ENCODE measurements at places on chromosomes 13 and 19.

DNA sequence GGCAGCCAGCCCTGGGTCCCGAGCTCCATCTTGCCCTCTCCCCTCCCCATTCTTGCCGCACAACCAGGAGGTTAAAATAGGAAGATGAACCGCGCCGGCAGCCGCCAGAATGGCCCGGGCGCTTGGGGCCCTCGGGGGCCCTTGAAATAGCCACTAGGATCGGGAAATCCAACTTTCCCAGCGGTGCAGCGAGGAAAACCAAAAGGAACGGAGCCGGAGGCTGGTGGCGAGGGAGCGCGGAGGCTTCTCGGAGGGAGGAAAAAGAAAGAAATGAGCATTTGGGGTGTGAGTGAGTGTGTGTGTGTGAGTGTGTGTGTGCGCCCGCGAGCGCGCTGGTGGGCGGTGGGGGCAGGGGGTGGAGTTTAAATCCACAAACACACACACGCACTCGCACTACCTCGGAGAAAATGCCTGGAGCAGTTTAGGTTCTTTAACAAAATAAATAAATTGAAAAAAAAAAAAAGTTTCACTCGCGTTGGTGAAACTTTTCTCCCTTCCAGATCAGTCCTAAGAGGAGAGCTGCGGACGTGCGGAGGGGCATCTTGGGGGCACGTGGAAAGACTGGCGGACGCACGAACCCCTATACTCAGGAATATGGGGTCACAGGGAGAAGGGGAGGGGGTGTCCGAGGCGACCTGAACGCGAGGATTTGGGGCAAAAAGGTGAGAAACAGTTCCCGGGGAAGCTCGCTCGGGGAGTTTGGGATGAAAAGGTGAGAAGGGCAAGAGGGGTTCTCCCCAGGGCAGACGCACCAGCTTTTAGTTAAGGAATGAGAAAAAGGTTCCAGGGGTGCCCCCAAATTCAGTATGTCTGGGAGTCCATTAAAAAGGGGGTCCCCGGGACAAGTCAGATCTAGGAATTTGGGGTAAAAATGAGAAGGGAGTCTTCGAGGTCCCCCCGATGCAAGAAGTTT lies 1.3 kb downstream of the RFX2 start:
- peak; percentile 83 for DNase-seq

- no peak for DNase-seq
Measured at GRCh38 chr19:32652894-32653598, 21.9 kb downstream of the ANKRD27 start.

GRCh38 chr19:48152551-48152950 lies 17.6 kb downstream of the LIG1 start:
- peak; percentile 57 for DNase-seq

GRCh38 chr19:35236638-35237400 lies 8.3 kb upstream of the FAM187B start:
- DNase-seq: no peak

- no peak for DNase-seq
Measured at GRCh38 chr13:75442736-75443234, 39.2 kb downstream of the TBC1D4 start.

DNA sequence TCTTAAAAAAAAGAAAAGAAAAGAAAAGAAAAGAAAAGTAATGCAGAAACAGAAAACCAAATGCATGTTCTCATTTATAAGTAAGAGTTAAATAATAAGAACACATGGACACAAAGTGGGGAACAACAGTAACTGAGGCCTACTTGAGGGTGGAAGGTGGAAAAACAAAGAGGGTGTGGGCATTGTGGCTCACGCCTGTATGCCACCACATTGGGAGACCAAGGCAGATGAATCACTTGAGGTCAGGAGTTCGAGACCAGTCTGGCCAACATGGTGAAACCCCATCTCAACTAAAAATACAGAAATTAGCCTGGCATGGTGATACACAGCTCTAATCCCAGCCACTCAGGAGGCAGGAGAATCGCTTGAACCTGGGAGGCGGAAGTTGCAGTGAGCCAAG lies 8.1 kb downstream of the ZNF708 start:
- DNase-seq: peak; percentile 44

GRCh38 chr19:39247701-39248664 lies 673 bp downstream of the IFNL4 start:
- peak; percentile 53 for DNase-seq

GRCh38 chr13:26914624-26915023 lies 154.0 kb upstream of the GPR12 start:
- DNase-seq: no peak

DNA sequence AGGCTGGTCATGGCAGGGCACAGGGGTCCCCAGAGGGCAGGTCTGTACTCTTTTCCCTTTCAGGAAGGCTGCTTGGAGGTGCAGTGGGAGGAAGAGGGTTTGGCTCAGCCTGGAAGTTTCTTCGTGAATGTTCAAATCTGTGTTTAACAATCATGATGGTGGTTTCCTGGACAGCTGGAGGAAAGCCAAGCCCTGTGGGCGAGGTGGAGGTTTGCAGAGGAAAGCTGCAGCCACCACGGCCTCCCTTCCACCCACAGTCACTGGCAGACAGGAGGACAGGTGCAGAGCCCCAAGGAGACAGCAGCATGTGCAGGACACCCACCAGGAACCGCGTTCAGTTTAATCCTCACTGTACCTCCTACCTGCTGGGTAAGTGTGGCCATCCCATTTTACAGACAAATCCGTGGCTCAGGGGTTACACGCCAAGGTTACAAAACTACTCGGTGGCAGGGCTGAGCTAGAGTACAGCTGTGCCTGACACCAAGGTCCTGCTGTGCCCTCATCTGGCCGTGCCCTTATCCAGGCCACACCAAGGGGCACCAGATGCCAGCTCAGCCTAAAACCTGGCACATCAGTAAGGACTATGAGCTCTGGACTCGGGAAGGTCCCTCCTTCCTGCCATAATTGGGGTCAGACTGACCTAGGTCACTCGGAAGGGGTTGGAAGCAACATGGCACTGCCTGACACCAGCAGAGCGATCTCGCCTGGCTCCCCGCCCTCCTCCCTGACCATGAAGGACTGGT lies 34.1 kb downstream of the SUGP2 start:
- peak; percentile 21 for DNase-seq

GRCh38 chr13:89227356-89227755 lies 1556.2 kb downstream of the SLITRK5 start:
- no peak for DNase-seq

DNA sequence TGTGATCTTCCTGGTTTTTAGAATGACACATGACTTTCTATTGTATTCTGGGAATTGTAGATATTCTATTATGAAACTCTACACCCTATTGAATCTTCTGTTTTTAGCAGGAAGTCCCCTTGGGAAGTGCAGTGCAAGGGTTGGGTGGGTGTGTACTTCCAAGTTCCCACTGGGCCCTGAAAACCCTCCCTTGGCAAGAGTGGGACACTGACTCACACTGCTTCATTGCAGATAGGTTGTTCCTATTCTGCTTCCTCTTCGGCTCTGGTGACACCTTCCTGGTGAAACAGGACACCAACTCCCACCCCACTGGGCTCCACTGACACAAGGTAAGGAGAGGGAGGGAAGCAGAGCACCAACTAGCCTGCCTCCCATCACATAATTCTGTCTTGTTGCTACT lies 121.8 kb downstream of the KCTD12 start:
- DNase-seq: peak; percentile 5
